ENCODE measurements at places on chromosomes 3 and 15.
A peak's percentile ranks its signal among the peaks of the same experiment; 100 is the strongest.

GRCh38 chr3:189458528-189458927 is 172.7 kb upstream of the TP63 start:
- no peak for DNase-seq

DNA sequence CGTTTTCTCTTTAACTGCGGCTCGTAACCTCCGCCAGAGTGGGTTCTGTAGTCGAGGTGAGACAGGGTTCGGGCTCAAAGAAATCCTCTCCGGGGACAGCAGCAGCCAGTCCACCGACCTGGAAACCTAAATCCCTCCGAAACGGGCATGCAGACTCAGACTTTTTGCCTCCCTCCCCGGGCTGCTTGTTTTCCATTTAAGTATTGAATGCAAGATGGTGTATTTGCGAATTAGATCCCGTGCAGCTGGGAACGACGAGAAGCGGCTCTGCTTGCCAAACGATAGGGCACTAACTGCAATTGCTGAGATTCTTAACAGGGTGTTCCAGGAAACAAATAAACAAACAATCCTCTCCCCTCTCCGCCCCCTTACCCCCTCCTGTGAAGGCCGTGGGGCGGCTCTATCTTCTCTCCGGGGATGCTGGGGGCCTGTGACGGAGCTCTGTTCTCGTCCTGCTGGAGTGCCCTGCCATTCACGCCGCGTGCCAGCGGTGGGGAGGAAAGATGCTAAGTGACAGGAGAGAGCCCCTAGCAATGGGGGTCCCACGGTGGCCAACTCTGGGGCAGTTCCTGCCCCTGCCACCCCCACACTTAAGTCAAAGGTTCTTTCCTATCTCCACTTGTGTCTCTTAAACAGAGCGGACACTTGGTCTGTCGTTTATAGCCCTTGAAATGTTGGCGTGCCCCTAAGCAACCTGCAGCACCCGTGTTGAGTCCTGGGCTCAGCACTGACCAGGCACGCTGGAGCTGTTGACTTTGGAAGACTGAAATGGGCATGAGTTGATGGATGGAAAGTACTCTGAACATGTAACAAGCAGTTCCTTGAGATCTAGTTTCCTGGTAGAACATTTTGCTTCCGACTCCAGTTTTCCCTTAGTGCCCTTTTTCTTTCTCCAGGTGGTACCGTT is 1.3 kb upstream of the ETV5 start:
- no peak for DNase-seq

GRCh38 chr3:14465425-14465824 is 63.0 kb downstream of the SLC6A6 start:
- DNase-seq, result no peak

DNA sequence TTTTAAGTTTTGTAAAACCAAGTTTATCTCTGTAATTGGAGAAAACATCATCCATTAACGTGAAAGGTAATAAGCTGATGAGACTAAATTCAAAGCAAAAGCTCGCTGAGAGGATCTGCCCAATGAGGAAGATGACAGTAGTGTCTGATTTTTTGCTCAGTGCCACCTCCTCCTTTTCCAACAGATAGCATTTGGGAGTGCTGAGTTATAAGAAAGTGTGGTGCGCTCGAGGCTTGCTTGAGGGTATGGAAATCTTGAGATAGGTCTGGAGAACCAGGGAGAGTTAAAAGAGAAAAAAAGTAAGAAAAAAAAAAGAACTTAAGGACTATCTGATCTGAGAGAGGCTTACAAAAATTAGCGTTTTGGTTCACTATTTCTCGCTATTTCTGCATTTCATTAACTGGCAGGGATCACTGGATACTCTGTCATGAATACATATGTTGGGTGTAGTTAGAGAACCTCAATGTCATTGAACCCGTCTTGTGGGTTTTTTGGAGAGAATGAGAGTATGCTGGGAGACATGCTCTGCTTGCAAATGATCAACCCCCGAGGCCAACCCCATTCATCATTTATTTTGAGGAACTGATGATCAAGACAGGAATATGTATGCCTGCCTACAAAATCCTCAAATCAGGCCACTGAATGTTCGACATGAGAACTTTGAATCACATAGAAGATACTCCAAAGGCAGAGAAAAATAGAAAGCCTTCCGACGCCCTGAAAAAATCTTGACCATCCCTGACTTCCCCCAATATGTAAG is 973 bp upstream of the USP13 start:
- no peak for DNase-seq

GRCh38 chr3:171459137-171459941 is 866 bp downstream of the TNIK start:
- DNase-seq, result peak; percentile 27

- no peak for DNase-seq
Measured at GRCh38 chr15:87829332-87830050, 427.0 kb downstream of the NTRK3 start.

DNA sequence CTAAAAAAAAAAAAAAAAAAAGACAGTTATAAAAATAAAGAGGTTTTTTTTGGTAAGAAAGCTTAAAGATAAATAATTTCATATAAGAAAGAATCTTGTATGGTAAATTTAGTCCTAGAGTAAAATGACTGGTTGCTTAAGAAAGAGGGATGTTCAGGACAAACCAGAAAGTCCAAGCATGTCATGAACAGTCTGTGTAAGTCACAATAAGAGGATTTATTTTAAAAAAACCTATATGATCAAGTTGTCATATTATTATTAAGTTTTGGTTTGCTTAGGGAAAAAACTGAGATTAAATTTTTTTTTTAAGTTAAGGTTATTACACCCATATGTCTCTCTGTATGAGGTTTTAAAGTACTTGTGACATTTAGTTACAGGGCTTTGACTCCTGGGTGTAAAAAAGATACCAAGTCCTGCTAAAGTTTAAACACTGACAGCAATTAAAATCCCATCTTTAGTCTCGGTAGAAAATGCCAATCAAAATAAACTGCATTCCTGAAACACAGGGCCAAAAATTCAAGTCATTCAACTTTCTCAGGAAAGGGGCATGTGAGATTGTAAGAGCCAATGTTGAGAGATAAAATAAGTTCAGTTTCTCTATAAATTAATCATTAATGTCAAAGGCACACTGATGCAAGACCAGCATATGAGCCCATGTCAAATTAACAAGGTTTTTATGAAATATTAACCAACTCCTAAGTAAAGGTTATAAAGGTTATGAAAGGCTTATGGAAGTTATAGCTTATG is 8.5 kb upstream of the BDH1 start:
- no peak for DNase-seq

- DNase-seq, result no peak
Measured at GRCh38 chr15:70351391-70351790, 253.7 kb upstream of the TLE3 start.

DNA sequence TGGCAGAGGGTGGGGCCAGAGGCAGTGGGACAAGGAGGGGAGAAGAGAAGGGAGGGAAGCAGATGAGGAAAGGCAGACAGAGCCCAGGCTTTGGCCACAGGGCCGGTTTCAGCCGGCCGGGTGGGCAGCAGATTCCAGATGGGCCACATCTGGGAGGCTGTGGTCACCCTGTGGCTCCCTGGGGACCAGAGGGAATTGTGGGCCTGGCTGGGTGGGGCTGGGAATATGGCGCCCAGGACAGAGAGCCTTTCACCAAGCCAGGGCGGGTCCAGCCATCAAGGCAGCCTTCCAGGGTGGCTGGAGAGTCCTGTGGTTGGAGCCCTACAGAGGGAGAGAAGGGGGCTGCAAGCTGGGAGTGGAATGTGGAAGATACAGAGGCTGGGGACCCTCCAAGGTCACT is 18.9 kb downstream of the PTH1R start:
- DNase-seq, result no peak

DNA sequence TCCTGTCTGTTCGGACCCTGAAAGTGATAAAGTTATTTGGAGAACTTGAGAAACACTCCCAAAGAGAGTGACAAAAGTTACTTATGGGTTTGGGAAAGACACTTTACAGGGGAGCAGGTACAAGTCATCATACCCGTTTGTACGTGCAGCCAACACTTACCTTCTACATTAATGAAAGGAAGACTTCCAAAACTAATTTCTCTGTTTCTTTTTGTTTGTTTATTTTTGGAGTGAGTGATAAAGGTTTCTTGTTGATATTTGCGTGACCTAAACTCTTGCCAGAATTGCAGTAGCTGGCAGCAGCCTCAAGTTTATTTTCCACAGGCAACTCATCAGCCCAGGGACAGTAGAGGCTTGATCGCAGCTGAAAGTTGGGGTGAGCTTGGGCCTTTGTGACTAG is 8.4 kb downstream of the ABHD2 start:
- DNase-seq, result no peak

DNA sequence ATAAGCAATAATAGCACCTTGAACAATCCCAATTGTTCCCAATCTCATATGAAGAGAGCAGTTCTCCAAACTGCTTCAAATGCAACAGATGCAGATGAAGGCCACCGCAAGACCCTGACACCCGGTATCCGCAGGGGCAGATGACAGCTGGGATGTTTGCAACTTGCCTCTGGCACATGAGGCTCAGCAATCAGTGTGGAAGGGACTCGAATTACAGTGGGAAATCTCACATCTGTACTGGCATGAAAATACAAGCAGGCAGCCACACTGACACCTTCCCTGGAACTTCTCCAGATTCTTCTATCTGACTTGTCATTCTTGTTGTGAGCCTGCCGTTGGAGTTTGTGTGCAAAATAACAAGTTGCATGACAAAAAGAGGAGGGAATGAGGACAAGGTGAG is 68.8 kb downstream of the WDR76 start:
- DNase-seq, result no peak

- no peak for DNase-seq
Measured at GRCh38 chr3:87267953-87268645, 8.3 kb downstream of the POU1F1 start.

DNA sequence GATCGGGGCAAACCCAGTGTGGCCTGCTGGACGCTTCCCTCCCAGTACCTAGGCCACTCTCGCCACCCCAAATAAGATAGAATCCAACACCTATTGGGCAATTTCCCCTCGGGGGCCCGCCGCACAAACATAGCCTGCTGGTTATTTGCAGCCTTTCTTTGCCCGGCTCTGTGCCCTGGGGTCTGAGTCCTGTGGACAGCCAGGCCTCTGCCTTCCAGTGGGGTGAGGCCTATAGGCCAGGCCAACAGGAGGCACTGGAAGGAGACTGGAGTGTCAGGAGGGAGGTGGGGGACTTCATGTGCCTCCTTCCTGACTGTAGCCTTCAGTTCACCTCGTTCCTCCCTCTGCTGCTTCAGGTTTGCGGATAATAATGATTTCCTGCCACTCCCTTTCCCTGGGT is 47.4 kb upstream of the LDHAL6B start:
- DNase-seq, result no peak

- DNase-seq, result no peak
Measured at GRCh38 chr3:49406571-49407565, 4.9 kb downstream of the RHOA start.

- no peak for DNase-seq
Measured at GRCh38 chr15:72952151-72952550, 100.1 kb upstream of the NEO1 start.

DNA sequence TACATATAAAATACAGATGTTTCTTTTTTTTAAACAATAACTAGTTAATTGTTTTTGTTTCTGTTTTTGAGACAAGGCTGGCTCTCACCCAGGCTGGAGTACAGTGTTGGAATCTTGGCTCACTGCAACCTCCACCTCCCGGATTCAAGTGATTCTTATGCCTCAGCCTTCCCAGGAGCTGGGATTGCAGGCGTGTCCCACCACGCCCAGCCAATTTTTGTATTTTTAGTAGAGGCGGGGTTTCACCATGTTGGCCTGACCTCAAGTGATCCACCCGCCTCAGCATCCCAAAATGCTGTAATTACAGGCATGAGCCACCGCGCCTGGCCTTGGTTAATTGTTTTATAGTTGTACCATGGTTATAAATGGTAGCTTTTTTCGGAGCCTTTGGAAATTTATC is 72.3 kb downstream of the PIAS1 start:
- no peak for DNase-seq

DNA sequence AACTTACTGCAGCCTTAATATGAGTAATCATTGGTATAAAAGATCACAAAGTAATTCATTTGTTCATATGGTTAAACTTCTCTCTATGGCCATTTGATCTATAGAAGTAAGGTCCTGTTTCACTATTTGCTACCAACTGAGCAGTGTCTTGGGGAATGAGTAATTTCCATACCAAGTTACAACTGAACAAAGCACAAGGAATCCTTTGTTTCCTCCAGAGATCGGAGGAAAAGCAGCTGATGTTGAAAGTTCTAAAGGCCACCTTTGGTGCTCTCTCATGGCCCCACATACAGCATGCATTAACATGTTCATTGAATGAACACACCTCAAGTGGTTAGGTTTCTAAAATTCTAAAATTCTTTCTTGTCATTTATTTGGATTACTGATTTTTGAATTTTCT is 7.1 kb upstream of the CNTN3 start:
- DNase-seq, result no peak

DNA sequence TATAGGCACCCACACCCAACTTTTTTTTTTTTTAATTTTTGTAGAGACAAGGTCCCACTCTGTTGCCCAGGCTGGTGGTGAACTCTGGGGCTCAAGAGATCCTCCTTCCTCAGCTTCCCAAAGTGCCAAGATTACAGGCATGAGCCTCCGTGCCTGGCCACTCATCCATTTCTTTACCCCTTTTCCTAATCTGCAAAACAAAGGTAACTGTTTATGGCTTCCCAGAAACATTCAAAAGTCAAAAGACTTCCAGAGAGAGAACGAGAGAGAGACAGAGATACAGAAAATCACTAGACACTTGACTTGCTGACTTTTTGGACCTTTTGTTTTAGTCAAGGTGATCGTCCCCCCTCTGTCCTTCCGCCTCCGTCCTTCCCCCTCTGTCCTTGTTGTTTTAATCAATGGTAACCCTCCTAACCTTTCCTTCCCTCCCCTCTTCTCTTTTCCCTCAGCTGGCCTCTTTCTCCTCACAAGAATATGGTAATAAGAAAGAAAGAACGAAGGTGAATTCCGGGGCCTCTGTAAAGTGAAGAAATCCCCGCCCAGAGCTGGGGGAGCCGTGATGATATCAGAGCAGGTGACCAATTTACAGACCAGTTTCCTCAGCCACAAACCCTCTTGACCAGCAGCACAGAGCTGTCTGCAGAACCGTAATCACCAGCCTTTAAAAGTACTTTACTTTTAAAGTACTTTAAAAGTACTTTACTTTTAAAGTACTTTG is 21.9 kb downstream of the KLHL6 start:
- DNase-seq, result no peak

- no peak for DNase-seq
Measured at GRCh38 chr3:146839727-146840375, 234.7 kb upstream of the PLSCR5 start.
